ENCODE measurements at places on chromosomes 2 and 18. TPM values are rescaled to one million over a fixed set of nuclear protein-coding genes. Genes with fewer than 3 reads are reported as not detected.

The ANKRD62 gene
- total RNA-seq = not detected

The COL3A1 gene
- total RNA-seq = 72.7 TPM

GRCh38 chr2:168008646-168009195, 238.7 kb downstream of the STK39 start:
- no peak for DNase-seq

- DNase-seq = no peak
These were observed 60.5 kb upstream of the B3GNT7 start for GRCh38 chr2:231334981-231335380.

GRCh38 chr2:65396348-65397026, 35.9 kb downstream of the SPRED2 start:
- DNase-seq = no peak

- no peak for DNase-seq
These were observed 21.9 kb downstream of the PPP3R1 start for GRCh38 chr2:68230241-68231060.

GRCh38 chr2:140014204-140014546, 1234.0 kb upstream of the NXPH2 start:
- no peak for DNase-seq
